ENCODE measurements at places on chromosomes 3 and 15. TPM values are rescaled to one million over a fixed set of nuclear protein-coding genes. Genes with fewer than 3 reads are reported as not detected.

GRCh38 chr3:131480116-131480515 lies 22.7 kb downstream of the MRPL3 start:
- no peak for DNase-seq
- H3K27me3 ChIP-seq, result no peaks in the 10 kb centered on the region
- no peaks in the 10 kb centered on the region for H3K4me1 ChIP-seq

KBTBD8 gene
- total RNA-seq, result 0.49 TPM

GREM1 gene
- 122 TPM for total RNA-seq

DNA sequence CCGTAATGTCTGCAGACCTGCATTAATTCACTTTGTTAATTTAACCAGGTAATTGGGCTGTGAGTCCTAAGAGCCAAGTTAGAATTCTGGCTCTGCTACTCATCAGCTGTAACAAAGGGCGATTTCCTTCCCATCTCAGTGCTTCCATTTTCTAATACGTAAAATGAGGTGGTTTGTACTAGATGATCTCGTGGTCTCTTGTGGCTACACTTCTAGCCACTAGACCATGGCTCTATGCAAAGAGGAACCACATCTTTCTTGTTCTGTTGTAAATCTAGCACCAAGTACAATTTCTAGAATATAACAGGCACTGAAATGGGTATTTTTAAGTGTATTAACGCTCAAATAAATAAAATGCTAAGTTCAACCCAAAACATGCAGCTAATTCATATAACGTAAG lies 174.4 kb upstream of the THBS1 start:
- DNase-seq, result no peak
- H3K27me3 ChIP-seq, result no peaks in the 10 kb centered on the region
- H3K4me1 ChIP-seq, result no peaks in the 10 kb centered on the region
- H3K36me3 ChIP-seq, result no peaks in the 10 kb centered on the region
- H3K27ac ChIP-seq, result no peak overlapping the region
